HT1080 (cell line): ENCODE measurements at places on chromosomes 7 and 10. TPM values are rescaled to one million over a fixed set of nuclear protein-coding genes. Genes with fewer than 3 reads are reported as not detected.
A peak's percentile ranks its signal among the peaks of the same experiment; 100 is the strongest.

DNA sequence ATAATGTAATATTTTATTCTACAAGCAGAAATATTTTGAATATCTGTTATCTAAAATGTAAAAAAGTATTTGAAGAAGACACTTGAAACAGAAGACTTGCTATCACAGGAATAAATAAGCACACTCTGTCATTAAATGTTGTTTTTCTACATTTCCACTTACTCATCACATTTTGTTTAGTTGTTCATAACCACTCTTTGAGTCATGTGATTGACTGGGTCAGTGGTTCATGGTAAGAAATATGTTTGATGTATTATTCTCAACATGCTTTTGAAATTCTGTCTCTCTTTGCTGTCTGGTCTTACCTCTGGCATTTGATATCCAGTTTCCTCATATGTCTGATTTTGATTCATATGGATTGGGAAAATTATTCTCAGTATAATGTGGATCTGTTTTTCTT is 171.8 kb downstream of the SUGCT start:
- peak; percentile 25 for DNase-seq

DNA sequence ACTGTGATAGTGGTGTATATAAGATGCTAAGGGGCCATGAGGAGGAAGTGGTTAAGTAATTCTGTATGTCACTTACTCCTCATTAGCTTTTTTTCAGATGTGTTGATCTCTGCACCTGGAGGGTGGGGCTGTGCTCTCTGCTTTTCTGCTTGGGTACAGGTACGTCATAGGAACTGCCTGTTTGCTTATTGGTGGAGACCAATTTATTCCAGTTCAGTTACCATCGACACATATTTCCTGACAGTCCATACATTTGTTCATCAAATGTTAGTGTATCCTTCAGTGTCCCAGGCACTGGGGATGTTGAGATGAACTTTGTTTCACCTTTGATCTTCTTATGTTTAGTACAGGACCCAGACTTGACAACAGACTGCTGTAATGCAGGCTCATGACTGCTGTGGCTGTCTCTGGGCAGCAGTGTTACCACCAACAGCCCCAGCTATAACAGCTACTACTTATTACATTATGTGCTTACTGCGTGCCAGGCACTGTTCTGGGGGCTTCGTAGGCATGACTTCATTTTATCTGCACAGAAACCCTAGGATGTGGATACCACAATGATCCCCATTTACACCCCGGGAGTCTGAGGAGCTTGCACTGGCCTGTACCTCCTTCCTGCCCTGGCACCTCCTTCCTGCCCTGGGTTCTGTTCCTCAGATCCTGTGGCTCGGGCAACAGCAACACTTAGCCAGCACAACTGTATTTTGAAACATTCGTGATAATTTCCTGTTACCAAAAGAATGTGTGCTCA is 87.4 kb downstream of the BUB3 start:
- DNase-seq, result peak; percentile 8

CALHM3 gene
- total RNA-seq, result not detected in 2 replicates

CXCL12 gene
- not detected in 2 replicates for total RNA-seq

PAOX gene
- 0.43 and 0.70 TPM in 2 replicates for total RNA-seq

CASTOR2 gene
- 1.5 and 2.0 TPM in 2 replicates for total RNA-seq

DNAH11 gene
- 6.1 and 7.5 TPM in 2 replicates for total RNA-seq

- DNase-seq, result no peak
Measured at GRCh38 chr10:1535301-1535965, 201.9 kb downstream of the ADARB2 start.

DNA sequence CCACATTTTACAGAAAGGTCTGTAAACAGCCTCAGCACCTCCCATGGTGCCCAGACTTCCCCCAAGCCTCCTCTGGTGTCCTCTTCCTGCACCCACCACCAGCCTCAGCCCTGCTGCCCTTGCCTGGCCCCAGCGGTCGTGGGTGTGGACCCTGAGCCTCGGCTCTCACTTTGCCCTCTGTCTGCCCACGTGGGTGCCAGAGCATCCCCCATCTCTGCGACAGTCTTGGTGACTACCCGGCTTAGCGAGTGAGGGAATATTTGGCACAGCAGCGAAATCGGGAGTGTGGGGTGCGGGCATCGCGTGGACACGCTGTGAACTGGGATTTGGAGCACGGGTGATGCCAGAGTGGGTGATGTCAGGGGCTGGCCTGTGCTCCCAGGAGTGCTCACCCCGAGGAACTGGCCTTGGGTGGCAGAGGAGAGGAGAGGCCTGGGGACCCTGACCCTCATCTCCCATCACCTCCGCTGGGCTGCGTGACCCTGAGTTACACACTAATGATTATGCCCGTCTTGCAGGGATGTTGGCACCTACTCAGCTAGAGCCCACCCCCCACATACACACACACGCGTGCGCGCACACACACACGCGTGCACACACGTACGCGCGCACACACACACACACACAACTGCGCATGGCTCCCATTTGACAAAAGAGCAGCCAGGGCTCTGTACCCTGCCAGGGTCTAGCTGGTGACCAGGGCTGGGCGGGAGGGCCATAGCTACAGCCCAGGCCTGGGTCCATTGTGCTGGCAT is 8.7 kb downstream of the ELFN1 start:
- no peak for DNase-seq

PCDH15 gene
- 0.14 TPM in 1 of 2 replicates, not detected in the other for total RNA-seq

- no peak for DNase-seq
Measured at GRCh38 chr10:79383974-79384606, 36.8 kb downstream of the PPIF start.

DNA sequence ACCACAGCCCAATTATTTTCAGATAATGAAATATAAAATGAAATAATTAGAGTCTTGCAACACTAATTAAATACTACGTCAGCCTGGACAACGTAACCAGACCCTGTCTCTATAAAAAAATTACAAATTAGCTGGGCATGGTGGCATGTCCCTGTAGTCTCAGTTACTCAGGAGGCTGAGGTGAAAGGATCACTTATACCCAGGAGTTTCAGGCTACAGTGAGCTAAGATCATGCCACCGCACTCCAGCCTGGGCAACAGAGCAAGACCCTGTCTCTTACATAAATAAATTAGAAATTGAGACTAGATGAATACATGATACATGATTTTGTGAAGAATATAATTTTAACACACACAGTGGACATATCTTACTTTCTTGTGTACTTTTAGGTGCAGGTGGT is 18.4 kb downstream of the TIAL1 start:
- no peak for DNase-seq

NRP1 gene
- total RNA-seq, result 219 and 281 TPM in 2 replicates

EIF3A gene
- total RNA-seq, result 80.7 and 94.2 TPM in 2 replicates

GRCh38 chr10:75662715-75663114 is 231.3 kb downstream of the LRMDA start:
- DNase-seq, result no peak
